Sigmoid colon (tissue), 7 donors: ENCODE measurements at places on chromosomes 5 and 9.

- H3K36me3 ChIP-seq, result no peaks in the 10 kb centered on the region
- no peak overlapping the region for H3K4me3 ChIP-seq
- no peak for DNase-seq
These were observed 88.7 kb upstream of the PHF24 start for GRCh38 chr9:34869390-34869789.

GRCh38 chr5:40385544-40385943 lies 294.2 kb upstream of the PTGER4 start:
- H3K27ac ChIP-seq, result no peak overlapping the region
- DNase-seq, result no peak
- no peaks in the 10 kb centered on the region for H3K4me1 ChIP-seq
- no peak overlapping the region for H3K4me3 ChIP-seq

- DNase-seq, result no peak
- H3K4me3 ChIP-seq, result no peak overlapping the region
- no peak overlapping the region for H3K27ac ChIP-seq
- H3K27me3 ChIP-seq, result peaks cover 96% of the 10 kb centered on the region
- H3K4me1 ChIP-seq, result peaks cover 7% of the 10 kb centered on the region
These were observed 8.4 kb downstream of the LHX3 start for GRCh38 chr9:136196404-136197083.

- H3K4me1 ChIP-seq, result no peaks in the 10 kb centered on the region
- no peak for DNase-seq
- no peak overlapping the region for H3K4me3 ChIP-seq
- no peak overlapping the region for H3K27ac ChIP-seq
- H3K36me3 ChIP-seq, result no peaks in the 10 kb centered on the region
These were observed 148.8 kb downstream of the MTX3 start for GRCh38 chr5:79842006-79842881.

- DNase-seq, result no peak
- H3K27me3 ChIP-seq, result no peaks in the 10 kb centered on the region
- H3K36me3 ChIP-seq, result no peaks in the 10 kb centered on the region
These were observed 462.8 kb downstream of the ISL1 start for GRCh38 chr5:51846015-51846414.

- H3K27ac ChIP-seq, result no peak overlapping the region
- no peaks in the 10 kb centered on the region for H3K4me1 ChIP-seq
- DNase-seq, result no peak
- H3K4me3 ChIP-seq, result no peak overlapping the region
These were observed 37.6 kb upstream of the KCNN2 start for GRCh38 chr5:114324282-114324681.

- peaks cover 15% of the 10 kb centered on the region for H3K36me3 ChIP-seq
- H3K27ac ChIP-seq, result no peak overlapping the region
- DNase-seq, result no peak
- no peaks in the 10 kb centered on the region for H3K27me3 ChIP-seq
- H3K4me1 ChIP-seq, result no peaks in the 10 kb centered on the region
These were observed 20.3 kb downstream of the QSOX2 start for GRCh38 chr9:136225366-136225747.

- DNase-seq, result no peak
- H3K4me3 ChIP-seq, result no peak overlapping the region
- no peaks in the 10 kb centered on the region for H3K4me1 ChIP-seq
These were observed 70.4 kb upstream of the NEK6 start for GRCh38 chr9:124187311-124187710.

- H3K27me3 ChIP-seq, result peaks cover 31% of the 10 kb centered on the region
- H3K4me3 ChIP-seq, result no peak overlapping the region
- DNase-seq, result peak; percentile 54
These were observed 122.3 kb downstream of the PAX5 start for GRCh38 chr9:36911601-36912412.

GRCh38 chr5:150580917-150581316 lies 59.5 kb upstream of the SYNPO start:
- H3K27ac ChIP-seq, result no peak overlapping the region
- H3K36me3 ChIP-seq, result no peaks in the 10 kb centered on the region
- peaks cover 10% of the 10 kb centered on the region for H3K4me1 ChIP-seq
- no peak overlapping the region for H3K4me3 ChIP-seq
- peak; percentile 4 for DNase-seq
- H3K27me3 ChIP-seq, result no peaks in the 10 kb centered on the region

DNA sequence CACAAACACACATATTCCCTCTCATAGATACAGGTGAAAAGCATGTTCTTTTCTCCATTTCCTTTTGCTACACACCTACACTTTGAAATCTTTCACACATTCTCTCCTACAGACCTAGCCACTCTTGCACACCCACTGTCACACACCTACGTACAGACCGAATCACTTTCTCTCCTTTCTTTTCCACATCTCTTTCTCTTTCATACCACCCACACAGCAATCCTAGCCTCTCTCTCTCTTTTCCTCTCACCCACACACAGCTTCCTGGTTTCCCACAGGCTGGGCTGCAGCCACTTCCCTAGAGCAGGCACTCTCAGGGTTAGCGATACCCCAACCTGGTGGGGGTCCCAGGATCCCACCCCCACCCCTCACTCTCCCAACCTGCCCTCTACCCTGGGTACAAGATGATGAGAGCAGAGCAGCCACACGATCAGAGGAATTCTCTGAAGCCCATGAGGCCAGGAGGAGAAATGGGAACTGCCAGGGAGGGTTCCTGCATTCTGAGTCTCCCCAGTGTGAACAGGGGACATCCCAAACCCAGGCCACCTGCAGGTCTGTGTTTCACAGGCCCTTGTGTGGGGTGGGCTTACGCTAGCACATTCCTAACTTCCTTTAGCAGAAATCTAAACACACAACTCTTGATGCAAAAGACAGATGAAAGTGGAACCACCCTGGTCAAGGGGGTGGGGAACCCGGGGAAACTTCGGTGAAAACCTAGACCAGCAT lies 17.1 kb upstream of the SYNPO start:
- no peak overlapping the region for H3K27ac ChIP-seq
- H3K27me3 ChIP-seq, result no peaks in the 10 kb centered on the region
- peaks cover 60% of the 10 kb centered on the region for H3K4me1 ChIP-seq
- no peak overlapping the region for H3K4me3 ChIP-seq
